Stimulated activated CD4-positive, alpha-beta T cell treated with anti-CD3 and anti-CD28 coated beads, Interleukin-1b, Interleukin-23, amount 100 ng/mL, for 4 hours (primary cell): ENCODE measurements at places on chromosomes 11 and 22.

DNA sequence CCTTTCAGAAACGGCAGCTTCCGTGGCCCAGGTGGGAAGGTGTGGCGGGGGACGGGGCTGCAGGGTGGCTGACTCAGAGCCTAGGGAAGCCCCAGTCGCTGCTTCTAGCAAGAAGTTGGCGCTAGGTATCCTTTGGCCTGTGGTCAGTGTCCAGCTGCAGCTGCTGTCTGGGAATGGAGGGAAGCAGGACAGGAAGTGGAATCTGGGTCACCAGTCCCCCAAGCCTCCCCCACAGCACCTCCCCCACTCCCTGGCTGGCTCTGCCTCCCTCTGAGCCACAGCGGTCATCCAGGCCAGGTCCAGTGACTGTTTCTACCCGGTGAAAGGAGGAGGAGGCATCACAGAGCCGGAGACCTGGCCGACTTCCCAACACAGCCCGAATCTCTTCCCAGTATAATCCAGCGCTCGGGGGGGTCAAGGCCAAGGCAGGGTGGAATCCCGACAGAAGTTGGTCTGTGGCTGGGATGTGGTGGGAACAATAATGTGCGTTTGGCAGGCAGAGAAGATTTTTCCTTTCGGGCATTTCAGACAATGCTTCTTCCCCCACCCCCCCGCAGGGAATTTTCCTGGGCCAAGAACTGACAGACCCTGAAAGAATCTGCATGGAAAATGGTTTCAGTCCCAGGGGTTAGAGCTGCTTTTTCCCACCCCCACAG is 45.1 kb downstream of the C11orf96 start:
- DNase-seq, result no peak

- no peak for DNase-seq
Observed at GRCh38 chr11:106996691-106997090, 21.6 kb downstream of the GUCY1A2 start.

GRCh38 chr11:2724653-2725367 is 25.0 kb upstream of the KCNQ1OT1 start:
- no peak for DNase-seq

DNA sequence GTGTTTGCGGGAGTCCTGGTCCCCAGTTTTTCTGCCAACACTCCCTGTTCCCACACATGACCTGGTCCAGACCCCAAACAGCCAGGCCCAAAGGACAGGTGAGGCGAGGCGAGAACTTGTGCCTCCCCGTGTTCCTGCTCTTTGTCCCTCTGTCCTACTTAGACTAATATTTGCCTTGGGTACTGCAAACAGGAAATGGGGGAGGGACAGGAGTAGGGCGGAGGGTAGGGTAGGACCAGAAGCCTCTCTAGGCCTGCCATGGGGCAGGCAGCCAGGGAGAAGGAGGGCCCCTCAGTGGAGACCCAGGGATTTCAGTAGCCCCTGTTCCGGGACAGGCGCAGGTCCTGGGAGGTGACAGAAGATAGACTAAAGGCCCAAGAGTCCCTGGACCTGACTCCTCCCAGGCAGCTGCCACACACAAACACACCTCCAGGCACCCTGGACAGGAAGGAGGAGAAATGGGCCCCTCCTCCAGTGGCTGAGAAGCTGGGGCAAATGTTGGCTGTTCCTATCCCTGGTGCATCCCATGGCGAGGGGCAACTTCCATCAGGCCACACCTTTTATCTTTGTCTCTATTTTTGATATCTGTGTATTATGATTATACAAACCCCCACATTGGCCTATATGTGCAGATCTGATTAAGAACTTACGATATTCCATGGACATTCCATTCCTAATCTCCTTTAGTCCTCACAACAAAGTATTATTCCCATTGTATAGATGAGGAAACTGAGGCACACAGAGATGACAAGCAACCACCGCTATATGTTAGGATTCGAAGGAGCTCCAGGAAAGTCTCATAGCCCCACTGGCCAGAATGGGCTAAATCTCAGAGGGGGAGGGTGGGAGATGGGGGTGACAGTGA is 626 bp upstream of the F2 start:
- no peak for DNase-seq

GRCh38 chr11:47161134-47161854 is 15.4 kb downstream of the ARFGAP2 start:
- peak; percentile 51 for DNase-seq

DNA sequence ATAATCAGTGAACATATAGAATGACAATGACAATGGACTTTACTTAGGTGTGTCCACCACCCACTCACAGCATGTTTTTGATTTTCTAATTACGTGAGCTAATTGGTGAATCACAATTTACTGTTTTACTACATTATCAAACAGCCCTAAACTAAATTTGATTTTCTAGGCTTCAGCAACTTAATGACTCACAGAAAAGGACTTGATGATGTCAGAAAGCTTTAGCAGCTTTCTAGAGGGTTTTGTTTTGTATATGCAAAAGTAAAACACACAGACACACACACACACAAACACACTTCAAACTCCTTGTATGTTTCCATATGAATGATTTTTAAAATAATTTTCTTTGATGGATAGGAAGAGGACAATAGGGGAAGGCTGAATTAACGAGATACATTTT is 878.6 kb upstream of the CCDC90B start:
- DNase-seq, result no peak

DNA sequence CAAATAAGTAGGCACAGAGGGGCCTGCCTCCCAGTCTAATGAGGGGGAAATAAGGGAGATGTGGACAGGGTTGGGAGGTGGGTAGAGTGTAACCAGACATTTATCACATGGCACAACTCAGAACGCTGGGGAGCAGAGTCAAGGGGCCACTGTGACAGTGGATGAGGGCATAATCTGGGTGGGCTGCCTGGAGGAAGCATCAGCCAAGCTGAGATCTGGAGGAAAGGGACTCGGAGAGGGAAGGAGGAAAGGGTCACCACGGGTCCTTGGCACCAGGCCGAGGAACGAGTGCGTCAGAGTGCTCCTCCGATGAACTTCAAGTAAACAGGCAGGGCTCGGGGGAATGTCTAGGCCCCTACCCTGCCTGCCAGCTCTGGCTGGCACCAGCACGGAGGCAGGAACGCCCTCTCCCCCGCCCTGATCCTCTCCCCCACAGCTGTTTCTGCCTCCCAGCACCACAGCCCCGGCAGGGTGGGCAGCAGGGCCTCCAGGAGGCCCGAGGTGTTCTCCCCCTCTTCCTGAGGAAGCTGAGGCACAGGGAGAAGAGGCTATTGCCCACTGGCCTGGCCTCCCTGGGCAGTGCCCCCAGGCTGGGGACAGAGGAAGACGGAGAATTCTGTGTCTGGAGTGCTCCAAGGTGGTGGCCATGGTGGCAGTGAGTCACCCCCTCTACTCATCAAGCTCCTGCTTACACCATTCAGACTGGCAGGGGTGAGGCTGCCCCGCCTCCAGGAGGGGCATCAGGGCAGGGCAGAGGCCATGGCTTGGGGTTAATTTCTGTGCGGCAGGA is 4.2 kb downstream of the ALDH3B1 start:
- DNase-seq, result no peak

GRCh38 chr22:47309476-47309875 is 547.0 kb downstream of the TBC1D22A start:
- DNase-seq, result no peak

DNA sequence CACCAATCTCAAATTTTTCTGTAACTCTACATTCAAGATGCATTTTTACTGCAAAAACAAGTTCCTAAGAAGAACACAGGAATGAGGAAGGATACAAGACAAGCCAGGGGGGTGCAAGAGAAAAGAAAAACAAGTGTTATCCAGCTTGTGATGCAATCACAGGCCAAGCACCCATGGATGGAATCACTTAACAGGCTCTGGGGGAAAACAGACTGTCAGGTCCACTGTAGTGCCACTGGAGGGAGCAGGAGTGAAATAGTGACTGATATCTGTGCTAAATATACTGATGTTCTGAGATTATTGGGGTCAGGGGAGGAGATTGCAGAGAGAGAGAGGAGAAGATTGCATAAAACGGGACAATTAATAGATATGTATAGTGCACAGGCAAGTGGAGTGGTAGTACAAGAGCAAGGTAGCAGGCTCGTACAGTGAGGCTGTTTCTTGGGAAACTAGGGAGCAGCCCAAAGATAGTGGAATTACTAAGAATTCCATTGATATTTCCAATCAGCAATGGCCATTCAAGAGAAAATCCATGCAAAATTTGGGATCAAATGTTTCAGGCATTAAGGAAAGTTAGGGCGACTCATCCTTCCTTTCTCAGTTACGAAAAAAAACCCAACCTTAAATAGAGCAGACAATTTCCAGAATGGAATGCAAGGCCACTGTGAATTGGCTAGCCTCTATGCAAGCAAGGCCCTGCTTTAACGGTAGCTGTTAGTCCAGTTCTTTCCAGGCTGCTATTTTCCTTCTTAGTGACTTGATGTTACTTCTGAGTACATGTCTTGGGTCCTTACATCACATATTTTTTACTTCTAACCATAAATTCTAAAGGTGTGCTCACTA is 52.2 kb upstream of the CEP126 start:
- DNase-seq, result no peak

- DNase-seq, result no peak
Observed at GRCh38 chr11:34454308-34455032, 15.7 kb downstream of the CAT start.

DNA sequence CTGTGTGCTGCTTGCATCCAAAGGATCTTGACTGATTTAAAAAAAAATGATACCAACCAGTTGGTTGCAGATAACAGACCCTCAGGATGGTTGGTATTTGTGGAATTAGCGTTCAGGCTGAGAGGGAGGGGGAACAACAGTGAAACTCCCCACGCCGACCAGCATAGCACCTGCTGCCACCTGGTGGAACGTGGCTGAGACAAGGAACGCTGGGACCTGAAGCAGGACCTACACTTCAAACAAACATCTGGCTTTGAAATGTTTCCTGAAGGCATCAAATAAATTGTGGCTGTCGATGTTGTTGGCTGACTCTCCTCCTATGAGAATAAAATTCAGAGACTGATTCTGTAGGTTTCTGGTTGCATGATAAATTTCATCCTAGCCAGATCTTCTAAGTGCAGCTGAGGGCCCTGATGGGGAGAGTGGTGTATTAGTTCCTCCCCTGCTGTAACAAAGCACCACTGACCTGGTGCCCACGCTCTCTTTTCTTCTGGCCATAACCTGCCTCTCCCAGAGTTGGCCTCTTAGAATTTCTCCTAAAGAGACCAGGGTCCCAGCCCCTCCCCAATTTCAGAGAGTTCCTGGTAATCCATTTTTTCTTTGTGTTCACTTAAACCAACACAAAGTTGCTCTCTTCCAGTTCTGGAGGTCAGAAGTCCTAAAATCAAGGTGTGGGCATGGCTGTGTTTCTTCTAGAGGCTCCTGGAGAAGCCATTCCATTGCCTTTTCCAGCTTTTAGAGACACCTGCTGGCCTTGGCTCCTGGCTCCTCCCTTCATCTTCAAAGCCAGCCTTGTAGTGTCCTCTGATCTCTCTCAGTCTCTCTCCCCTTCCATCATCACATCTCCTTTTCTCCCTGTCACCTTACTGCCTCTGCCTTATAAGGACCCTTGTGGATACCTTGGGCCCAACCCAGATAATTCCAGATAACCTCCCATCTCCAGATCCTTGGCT is 17.3 kb downstream of the APOL2 start:
- DNase-seq, result peak; percentile 39

- no peak for DNase-seq
Observed at GRCh38 chr11:110850846-110851245, 138.6 kb upstream of the ARHGAP20 start.

DNA sequence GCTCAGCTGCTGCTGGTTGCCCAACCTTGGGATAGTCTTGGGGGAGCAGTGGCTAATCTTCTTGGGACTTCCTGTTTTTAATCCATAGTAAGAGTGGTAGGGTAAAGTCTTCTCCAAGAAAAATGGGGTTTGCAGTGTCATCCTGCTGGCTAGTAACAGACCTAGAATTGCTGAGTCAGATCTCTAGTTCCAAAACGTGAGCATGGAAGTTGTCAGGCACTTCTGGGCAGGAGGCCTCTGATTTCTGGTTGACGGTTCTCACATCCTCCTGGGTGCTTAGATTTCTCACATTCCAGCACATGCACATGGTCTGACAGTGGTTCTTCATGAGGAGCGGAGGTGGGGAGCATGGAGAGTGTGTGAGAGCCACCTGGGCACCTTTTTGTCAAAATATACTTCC is 410.0 kb downstream of the OPCML start:
- DNase-seq, result no peak

GRCh38 chr22:26845021-26845743 is 187.8 kb downstream of the MIAT start:
- DNase-seq, result no peak

DNA sequence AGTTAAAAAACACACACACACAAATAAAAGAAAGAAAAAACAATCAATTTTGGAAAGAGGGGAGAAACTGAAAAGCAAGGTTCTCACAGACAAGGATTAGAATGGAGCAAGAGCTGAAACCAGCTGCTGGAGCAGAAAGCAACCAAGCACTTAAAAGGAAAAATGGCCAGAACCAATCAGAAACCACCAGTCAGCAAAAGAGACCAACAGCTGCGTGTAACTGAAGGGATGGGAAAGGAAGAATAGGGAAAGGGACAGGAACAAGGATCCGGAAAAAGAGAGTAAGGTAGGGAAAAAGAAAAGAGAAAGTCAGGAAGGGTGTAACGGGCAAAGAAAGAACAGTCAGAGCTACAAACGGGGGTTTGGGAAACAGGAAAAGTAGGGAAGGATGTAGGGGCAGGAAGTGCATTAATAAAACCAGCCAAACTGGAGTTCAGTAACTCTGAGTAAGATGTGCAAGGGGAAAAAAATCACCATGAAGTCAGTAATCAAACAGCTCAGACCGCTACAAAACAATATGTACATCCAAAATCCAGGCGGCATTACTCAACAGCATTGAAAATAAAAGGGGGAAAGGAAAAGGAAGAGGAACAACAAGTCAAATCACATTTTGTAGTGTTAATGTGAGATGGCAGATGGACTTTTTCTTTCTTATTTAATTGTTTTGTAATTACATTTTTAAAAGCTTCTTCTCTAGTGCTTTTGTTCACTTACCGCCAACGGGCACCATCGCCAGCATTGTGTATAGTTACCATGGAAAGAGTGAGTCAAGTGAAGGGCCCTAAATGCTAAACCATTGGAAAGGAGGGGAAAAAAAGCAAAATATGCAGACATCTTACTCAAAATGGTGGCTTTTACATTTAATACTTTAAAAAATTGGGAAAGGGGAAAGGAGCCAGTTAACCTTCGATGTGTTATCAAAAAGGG is 49.2 kb downstream of the APOL5 start:
- DNase-seq, result no peak

DNA sequence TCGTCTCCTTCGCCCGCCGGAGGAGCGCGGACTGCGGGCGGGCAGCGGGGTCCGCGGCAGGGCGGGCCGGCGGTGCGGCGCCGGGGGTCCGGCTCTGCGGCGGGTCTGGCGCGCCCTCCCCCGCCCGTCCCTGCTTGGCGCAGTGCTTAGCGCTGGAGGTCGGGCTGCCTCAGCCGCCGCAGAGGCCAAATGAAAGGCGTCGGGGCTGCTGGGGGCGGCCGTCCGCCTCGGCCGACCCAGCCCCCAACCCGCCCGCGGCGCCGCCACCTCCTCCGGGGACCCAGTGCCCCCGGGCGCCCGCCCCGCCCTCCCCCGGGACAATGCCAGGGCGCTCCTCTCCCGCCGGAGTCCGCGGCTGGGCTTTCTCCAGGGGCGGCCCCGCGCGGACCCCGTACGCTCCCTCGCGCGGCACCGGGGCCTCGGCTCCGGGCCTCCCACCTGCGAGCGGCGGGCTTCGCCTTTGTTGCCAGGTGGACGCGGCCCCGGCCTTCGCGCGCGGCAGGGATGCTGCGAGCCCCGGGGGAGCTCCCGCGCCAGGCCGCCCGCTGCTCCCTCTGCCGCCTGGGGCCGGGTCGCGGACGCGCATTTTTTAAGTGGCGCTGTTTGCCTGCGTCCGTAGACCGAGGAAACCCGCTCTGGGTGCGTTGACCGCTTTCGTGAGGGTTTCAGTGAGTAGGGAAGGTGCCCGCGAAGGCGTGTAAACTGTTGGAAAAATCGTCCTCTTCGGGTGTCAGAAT is 583 bp downstream of the APLP2 start:
- DNase-seq, result no peak

GRCh38 chr11:92855607-92856405 is 113.6 kb upstream of the MTNR1B start:
- DNase-seq, result no peak
